ENCODE measurements at places on chromosomes 1 and 21.
A peak's percentile ranks its signal among the peaks of the same experiment; 100 is the strongest.

DNA sequence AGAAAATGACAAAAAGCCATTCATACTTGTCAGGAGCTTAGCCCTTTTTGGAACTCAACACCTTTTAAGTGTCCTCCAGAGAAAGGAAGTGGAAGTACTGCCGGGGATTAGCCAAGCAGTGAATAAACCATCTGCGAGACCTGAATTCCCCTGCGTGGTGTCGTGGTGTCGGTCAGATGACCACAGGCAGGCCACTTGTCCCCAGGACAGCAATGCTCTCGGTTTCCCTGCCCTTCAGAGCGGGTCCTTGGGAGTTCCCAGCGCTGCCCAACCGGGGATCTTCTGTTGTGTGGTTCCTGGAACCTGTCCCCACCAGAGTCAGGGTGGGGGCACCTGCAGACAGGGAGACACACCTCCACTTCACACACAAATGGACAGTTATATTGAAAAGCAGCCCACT, 9.2 kb downstream of the GPR157 start:
- peak; percentile 26 for DNase-seq

GRCh38 chr1:236980673-236981072, 23.6 kb downstream of the MT1HL1 start:
- DNase-seq, result no peak

DNA sequence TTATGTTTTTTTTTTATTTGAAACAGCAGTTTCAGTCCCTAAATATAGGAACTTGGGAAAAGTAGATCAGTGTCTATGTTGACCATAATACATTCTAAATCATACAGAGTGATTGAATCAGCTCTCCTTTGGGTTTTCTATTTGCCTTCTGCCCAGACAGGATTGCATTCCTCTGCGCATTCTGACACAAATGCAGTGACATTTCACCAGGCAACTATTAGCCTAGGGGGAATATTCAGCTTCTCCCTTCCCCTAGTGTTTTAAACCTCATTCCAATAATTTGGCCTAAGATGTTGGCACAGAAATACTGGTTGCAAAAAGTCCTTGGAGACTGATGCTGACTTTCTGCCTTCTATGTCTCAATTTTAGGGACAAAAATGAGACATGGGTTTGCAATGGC, 172.8 kb downstream of the PTGER3 start:
- DNase-seq, result no peak

GRCh38 chr1:240705579-240705978, 93.6 kb upstream of the GREM2 start:
- DNase-seq, result no peak

GRCh38 chr21:22355949-22356348, 1357.7 kb downstream of the NCAM2 start:
- DNase-seq, result no peak

DNA sequence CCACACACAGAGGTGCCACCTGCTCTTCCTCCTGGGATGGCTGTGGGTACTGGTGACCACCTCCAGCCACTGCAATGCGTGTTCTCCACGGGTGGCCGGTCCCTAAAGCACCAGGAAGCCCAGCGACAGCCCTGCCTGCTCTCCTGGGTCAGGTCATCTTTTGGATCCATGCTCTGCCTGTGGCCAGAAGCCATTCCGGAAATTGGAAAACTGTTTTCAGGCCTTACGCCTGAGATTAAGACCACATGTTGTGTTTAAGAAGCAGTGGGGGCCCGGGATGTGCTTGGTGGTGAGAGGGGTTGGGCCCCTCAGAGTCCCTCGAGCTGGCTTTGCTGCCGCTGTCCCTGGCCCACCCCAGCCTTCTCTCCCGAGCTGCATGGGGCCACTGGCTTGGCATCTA, 150.8 kb downstream of the PEX14 start:
- peak; percentile 48 for DNase-seq

- peak; percentile 73 for DNase-seq
Measured at GRCh38 chr1:64515427-64515826, 45.5 kb downstream of the CACHD1 start.

- DNase-seq, result no peak
Measured at GRCh38 chr1:46820076-46820475, 21.2 kb downstream of the CYP4B1 start.

DNA sequence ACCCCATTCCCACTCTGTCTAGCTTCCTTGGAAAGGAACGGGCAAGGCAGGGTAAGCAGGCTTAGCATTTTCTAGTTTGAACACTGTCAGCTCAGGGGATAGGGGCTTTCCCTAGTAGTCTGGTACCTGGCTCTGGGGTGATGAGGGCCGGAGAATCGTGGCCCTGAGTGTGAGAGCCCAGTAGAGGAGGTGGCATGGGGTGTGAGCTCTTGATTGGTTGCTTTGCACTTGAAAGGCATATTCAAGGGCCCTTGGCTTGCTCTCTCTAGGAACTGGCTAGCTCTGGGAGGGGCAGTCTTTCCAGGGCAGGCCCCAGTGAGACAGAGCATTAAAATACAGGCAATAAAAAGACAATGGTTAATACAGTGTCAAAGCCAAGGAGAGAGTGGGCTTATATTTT, 10.8 kb upstream of the EXTL1 start:
- DNase-seq, result no peak

DNA sequence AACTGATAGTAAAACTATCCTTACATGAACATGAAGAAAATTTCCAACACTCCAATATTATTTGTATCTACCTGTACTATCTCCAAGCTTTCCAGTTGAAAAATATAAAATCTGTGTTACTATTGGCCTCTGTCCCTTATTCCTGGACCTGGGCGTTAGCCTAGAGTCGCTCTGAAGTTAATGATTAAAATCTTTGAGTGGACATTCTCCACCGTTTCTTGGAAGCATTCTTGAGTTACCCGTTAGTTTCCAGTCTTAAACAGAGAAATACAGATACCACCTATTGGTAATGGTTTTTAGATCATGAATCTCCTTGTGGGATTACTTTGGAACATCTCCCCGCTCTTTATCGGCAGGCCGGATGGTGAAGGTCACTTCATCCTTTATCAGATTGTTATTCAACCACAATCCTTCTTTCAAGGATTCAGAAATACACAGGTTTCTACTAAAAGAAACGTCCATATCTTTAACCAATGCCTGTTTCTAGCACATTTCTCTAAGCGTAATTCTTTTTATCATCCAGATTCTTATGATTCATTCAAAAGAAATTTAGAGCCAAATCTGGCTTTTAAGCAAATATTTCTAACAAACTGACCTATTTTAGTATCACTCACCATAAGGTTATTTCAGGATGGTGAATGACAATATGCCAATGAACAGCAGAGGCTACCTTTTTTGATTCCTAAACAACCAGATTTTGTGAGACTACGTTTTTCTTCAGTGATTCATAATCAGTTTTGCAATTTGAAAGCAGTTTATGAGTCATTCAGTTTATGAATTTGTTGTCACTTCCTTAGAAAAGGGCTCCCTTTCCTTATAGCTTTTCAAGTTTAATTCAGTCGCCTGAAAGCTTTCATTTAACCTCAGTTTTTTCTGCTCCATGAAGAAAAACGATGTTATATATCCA, 70.2 kb upstream of the ERRFI1 start:
- DNase-seq, result no peak

GRCh38 chr1:180156631-180157091, 2.0 kb downstream of the QSOX1 start:
- DNase-seq, result no peak

- no peak for DNase-seq
Measured at GRCh38 chr1:90714521-90714951, 2.6 kb downstream of the BARHL2 start.

GRCh38 chr1:164562061-164562460, 3.1 kb downstream of the PBX1 start:
- DNase-seq, result no peak

GRCh38 chr21:24693779-24694178, 913.5 kb downstream of the MRPL39 start:
- DNase-seq, result no peak

DNA sequence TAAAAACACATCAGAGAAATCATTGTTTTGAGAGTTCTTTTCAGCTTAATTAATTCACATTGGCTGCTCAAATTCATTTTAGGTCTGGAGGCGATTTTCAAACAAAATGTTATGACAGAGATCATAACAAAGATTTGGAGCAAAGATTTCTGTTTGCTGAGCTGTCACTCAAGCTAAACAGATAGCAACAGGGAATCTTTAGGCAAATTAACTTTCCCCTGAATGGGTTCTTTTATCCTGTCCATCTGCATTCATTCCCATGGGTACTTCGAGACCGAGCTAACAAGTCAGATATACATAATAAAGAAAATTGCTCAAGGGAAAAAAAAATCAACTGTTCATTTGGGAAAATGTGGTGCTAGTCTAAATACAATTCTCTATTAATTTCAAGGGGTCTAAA, 30.2 kb upstream of the CA6 start:
- DNase-seq, result no peak

- peak; percentile 16 for DNase-seq
Measured at GRCh38 chr21:35426469-35426868, 377.4 kb upstream of the RUNX1 start.

All from NCI-H524 (cell line).